Fibroblast of mammary gland (primary cell): ENCODE measurements at places on chromosomes 2 and 18.

DNA sequence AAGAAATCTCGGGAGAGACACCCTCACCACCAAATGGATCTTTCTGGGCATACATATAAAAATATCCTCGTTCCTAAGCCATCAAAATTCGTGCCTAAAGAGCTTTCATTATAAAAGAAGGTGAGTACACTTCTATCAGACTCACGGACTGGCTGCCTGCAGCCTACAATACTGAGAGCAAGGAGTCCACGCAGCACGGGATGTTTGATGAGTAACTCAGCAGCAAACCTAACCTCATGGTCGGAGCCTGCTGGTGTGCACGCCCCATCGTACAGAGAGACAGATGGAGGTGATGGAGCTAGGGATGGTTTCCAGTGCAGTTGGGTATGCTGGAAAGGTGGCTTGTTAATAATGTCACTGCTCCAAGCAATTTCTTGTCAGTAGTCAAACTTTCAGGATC lies 256.2 kb downstream of the FIGN start:
- DNase-seq, result no peak

DNA sequence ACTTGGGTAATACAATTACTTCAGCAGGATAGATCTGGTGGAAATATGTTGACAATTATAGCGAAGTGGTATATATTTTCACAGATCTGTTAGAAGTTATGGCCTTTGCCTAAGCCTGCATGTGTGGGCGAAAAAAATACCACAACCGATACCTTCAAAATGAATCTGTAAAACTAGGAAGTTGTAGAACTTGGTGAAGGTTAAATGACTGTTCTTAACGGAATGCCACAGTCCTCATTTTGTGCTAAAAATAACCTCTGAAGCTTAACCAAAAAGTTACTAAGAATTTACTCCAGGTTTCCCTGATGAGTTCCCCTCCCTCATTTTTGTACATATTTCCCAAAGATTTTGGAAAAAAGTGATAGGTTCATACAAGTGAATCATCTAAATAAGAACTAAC lies 550.7 kb downstream of the THSD7B start:
- no peak for DNase-seq

GRCh38 chr2:88180605-88181240 lies 10.6 kb downstream of the THNSL2 start:
- DNase-seq, result peak; percentile 57

DNA sequence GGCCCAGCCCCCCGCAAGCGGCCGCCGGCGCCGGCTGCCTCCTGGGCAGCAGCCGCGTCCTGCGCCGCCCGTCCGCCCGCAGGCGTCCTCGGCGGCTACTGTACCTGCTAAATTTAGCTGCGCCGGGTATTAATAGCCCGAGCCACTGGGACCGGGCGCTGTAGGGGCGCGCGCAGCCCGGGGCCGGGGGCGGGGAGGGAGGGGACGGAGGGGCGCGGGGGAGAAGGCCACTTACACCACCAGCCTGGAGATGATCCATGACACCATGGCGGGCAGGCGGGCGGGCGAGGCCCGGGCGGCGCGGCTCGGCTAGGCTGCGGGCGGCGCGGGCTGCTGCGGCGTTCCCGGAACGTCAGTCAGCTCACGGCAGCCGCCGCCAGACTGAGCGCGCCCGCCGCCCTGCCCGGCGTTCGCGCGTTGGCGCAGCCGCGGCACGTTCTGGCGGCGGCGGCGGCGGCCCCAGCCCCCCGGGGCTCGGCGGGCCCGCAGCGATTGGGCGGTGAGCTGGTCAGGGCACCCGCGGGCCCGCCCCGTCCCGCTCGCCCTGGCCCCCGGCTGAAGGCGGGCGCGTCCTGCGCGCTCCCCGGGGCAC lies at the start of gene REEP1:
Gene REEP1, minus strand, starts transcription at position 383 of the 592 bp plus-strand sequence. Its CDS starts 116 bp downstream, at position 267.
- no peak for DNase-seq

- DNase-seq, result peak; percentile 63
These were observed 58.6 kb upstream of the SLC25A52 start for GRCh38 chr18:31819106-31819924.

GRCh38 chr2:235542733-235543127 lies 48.9 kb downstream of the AGAP1 start:
- DNase-seq, result no peak

DNA sequence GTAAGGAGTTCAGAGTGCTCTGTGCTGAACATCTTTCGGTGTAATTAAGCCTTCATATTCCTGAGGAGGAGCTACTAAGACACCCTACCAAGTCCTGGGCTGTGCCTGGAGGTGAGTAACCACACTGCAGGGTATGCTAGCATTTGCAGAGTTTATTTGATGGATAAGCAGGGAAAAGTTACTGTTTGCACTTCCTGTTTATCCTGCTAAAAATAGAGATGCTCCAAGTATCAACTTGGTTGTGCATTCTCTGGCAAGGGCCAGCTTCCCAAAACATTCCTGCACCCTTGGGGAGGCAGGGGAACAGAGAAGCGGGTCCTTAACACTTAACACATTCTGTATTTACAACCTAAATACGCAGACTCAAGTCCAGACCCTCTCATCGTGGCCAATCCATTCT lies 49.8 kb downstream of the PARD6G start:
- no peak for DNase-seq

- DNase-seq, result no peak
These were observed 12.3 kb upstream of the C2orf42 start for GRCh38 chr2:70203086-70203485.

- DNase-seq, result no peak
These were observed 39.4 kb downstream of the OSR1 start for GRCh38 chr2:19319064-19319463.

DNA sequence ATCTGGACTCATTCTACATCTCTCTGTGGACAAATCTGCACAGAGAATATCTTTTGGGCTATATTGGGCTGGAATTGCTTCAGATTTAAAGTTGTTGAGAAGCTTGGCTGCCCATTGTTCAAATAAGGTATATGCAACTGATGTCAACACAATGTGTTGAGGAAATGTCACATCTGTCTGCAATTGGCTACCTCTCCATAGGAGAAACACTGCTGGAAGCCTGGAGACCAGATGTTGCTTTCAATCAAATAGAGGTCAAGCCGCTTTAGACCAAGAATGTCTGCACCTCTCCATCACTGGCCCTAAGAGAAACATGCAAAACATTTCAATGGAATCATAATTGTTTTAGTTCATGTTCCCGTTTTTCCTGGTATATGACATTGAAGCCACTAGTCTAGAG lies 720.2 kb downstream of the SLC4A3 start:
- no peak for DNase-seq

- no peak for DNase-seq
These were observed 67.0 kb downstream of the EIF5B start for GRCh38 chr2:99404039-99404796.

- no peak for DNase-seq
These were observed 6.5 kb upstream of the IL1R2 start for GRCh38 chr2:101985101-101985792.

GRCh38 chr2:193561054-193561453 lies 1366.3 kb upstream of the TMEFF2 start:
- peak; percentile 49 for DNase-seq

DNA sequence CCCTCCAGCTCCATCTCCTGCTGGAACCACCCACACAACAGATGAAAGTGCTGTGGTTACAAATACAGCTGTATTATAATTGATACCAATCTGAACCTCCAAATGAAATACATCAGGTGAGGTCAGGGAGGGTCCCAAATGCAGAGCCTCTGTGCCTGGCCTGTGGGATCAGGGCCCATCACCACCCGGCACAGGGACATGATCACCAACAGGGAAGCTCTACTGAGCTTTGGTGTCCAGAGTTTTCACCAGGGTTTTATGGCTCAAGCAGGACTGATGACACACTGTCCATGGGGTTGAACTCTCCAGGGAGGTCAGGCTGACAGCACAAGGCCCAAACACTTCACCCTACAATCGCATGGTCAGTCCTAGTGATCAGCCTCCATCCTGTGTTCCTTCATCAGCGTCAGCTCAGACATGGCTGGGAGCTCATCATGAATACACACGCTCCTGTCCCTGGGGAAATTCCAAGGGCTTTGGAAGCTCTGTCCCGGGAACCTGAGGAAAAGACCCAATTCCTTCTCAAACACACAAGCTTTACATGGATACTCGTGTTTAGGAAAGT lies 3.9 kb upstream of the PXDN start:
- DNase-seq, result peak; percentile 65

- DNase-seq, result peak; percentile 11
These were observed 267.5 kb upstream of the SLC8A1 start for GRCh38 chr2:40719414-40719813.

DNA sequence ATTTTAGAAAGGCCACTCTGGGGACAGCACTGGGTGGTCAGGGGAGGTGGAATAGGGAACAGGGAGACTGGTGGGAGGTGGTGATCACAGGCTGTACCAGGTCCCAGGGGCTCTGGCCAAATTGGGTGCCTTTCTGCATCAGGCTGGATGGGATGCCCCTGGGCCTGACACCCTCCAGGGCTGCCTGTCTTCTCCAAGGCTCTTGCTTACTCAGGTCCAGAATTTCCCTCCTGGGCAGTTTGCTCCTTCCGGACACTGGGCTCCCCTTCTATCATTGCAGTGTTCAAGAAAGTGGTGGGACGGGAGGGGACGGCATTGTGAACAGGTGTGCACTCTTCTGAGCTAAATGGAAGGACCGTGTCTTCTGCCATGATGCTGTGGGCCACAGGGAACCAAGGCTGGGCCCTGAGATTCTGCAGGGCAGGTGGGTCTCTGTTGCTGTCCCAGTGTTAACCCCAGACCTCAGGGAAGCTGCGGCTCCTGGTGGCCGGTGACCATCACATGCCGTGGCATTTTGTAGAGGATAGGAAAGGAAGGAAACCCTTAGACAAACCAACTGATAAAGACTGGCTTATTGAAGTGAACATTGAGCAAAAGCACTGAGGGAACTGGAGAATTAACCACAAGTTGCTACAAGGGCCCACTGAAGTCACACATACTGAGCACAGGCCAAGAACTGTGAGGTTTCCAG lies 93.7 kb upstream of the HS6ST1 start:
- no peak for DNase-seq

DNA sequence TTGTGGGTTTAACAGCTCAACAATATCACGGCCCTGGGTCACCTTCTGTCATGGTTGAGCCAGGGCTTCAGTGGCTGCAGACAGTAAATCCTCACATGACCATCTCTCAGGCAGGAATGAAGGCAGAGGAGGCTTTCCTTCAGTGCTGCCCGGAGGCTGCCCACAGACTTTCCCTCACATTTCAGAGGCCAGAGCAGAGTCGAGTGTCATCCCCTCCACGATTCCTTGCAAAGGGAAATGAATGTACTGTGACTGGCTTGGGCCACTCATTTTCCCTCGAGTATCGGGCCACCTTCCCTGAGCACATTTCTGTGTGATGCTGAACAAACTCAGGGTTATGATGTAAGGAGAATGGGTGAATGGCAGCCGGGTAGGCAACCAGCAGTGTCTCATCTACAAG lies 10.0 kb upstream of the REEP1 start:
- no peak for DNase-seq

DNA sequence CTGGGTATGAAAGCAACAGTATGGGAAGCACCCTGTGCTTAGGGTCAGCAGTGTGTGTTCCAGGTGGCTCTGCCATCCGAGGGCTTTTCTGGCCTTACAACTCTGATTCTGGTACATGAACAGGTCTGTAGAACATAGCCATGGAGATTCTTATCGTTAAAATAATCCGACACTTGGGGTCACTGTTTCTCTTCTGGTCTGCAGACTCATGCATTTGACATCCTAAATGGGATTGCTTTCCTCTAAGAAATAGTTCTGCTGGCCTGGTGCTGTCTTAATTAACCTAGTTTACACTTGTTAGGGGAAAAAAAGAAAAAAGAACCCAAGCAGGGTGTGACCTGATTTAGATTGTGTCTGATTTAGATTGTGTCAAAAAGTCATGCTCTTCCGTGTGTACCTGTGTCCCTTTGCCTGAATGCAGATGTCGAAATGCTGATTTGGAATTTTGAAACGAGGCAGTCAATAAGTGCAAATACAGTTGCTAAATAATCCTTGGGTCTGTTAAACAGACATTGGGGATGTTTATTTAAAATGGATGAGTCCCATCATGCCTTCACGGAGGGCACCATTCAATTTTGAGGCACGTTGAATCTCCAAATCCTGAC lies 59.6 kb downstream of the TRPM8 start:
- DNase-seq, result peak; percentile 82

DNA sequence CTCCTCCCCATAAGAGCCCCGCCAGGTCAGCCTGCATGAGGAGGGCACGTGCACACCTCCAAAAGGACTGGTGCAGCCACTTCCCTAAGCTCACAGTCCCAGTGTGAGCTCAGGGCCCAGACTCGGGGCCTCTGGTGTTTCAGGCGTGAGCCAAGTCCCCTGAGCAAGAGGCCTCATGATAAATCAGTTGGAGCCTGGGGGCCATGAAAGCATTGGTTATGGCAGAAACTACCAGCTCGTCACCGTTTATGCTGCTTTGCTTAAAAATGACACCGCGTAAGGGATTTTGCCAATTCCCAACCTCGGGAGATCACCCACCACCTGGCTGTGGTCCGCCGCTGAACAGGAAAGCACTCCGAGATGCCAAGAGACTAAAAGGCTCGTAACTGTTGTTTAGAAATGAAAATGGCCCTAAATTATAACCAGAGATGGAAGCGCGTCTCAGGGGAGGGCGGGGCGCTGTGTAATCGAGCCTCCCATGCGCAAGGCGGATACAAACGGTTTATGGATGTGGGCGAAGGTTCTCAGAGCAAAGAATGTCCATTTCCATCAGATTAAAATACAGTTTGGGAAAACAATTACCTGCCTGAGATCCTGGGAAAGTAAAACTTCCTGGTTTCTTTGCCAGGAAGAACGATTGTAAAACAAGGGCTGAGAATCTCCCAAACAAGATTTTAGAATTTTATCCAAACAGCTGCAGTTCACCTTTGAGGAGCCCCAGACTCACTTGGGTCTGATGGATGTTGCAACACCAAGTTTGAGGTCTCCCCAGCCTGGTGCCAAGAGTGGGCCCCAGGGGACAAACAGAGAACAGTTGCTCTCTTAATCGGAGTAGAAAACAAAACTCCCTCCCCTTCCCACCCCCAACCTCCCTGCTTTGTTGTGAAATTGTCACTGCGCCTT lies 141.4 kb downstream of the BCL2 start:
- peak; percentile 67 for DNase-seq

- no peak for DNase-seq
These were observed 235.4 kb upstream of the FANCL start for GRCh38 chr2:58476556-58476955.

DNA sequence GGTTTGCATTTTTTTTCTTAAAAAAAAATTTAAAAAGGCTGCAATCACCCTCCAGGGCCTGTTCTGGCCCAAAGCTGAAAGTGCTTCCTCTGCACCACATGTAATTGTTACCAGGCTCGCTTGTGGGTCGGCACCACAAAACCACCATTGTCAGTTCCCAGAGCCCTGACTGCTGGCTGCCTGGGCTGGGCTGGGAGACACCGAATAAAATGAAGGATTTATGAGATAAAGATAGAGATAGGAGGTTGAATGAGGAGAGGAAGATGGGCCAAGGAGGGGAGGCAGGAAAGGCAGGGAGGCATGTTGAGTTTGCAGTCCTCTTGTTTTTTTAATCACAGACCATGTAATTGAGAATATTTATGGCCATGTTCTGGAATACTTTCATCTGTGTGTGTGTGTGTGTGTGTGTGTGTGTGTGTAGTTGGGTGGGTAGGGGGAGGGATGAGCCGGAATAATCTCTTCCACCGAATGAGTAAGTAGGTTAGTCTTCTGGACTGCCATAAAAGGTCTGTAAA lies 14.7 kb downstream of the NRP2 start:
- peak; percentile 30 for DNase-seq

- DNase-seq, result no peak
These were observed 96.6 kb upstream of the GPR45 start for GRCh38 chr2:105144941-105145300.
